ENCODE measurements at places on chromosomes 11 and 22. TPM values are rescaled to one million over a fixed set of nuclear protein-coding genes. Genes with fewer than 3 reads are reported as not detected.

The OR52N4 gene
- polyA plus RNA-seq: not detected

The TOM1 gene
- polyA plus RNA-seq: 48.6 TPM

The FOLR2 gene
- 27.0 TPM for polyA plus RNA-seq

The MAP6 gene
- polyA plus RNA-seq: 0.60 TPM

Measured in sigmoid colon (tissue), 7 donors.